AG08395 (cell line): ENCODE measurements at places on chromosomes 4 and X.
A peak's percentile ranks its signal among the peaks of the same experiment; 100 is the strongest.

DNA sequence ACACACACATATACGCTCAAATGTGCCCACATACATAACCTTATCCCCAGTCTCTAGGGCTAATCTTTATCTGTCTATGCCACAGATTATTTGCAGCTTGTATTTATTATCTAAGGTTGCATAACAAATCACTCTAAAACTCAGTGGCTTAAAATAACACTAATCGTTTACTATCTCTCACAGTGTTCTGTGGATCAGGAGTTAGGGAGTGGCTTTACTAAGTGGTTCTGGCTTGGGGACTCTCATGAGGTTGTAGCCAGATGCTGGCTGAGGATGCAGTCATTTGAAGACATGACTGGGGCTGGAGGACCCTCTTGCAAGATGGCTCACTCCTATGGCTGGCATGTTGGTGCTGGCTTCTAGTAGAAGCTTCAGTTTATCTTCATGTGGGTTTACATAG is 68.5 kb upstream of the LNX1 start:
- DNase-seq = no peak

DNA sequence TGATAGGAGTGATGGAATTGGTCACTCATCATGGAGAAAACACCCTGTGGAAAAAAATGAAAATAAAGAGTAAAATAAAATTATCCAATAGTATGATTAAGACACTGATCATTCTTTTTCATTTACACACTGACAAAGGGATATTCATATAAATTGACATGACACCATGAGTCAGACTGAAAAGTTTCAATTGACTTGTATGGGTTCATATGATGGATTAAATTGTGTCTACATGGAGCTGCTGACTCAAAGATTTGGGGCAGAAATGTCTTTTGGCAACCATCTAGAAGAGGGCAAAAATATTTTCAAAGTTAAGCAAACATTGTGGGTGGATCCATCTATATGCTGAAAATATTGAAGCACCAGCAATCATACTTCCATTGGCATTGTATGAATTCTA is 153.4 kb upstream of the PPP3CA start:
- no peak for DNase-seq

GRCh38 chrX:129746557-129747470 is 8.0 kb downstream of the XPNPEP2 start:
- DNase-seq = no peak

DNA sequence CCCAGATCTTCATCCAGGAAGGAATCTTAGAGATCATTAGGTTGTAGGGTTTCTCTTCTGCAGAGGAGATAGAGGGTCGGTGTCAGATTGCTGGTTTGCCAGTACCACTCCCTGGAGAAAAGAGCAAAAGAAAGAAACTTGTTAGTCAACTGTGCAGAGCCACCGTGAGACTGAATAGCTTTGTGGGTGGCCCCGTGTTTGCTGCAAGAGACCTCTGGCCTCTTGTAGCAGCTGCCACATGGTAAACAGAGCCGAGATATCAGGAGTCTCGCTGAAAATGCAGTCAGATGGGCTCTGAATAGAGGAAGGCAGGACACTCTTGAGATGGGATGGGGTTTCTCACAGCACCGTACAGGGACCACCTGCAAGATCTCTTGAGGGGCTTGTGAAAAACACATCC is 149.7 kb downstream of the PTTG2 start:
- DNase-seq = no peak

GRCh38 chr4:77145842-77146185 is 11.2 kb upstream of the CCNG2 start:
- DNase-seq = no peak

- DNase-seq = peak; percentile 69
Observed at GRCh38 chr4:114272226-114272625, 292.8 kb upstream of the ARSJ start.

DNA sequence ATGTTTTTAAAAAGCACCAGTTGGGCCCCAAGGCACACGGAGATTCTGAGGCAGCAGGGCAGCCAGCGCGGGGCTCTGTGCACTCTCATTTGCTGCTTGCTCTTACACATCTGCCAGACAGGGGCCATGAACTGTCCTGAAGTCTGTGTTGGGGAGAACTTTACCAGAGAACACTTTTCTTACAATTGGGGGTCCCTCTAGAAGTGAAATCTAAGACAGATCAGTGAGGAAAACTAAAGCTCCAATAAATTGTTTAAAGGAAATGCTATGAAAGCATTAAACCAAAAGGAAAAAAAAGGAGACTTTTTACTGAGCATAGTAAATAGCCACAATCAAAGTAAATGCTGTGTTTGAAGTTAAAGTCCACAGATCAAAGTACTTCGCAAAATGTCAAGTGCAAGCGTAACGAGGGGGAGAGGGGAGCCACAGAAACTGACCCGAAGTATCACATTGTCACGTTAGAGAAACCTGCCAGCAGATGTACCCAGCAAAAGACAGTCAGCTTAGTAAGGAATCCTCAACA is 37.8 kb downstream of the SORBS2 start:
- no peak for DNase-seq

DNA sequence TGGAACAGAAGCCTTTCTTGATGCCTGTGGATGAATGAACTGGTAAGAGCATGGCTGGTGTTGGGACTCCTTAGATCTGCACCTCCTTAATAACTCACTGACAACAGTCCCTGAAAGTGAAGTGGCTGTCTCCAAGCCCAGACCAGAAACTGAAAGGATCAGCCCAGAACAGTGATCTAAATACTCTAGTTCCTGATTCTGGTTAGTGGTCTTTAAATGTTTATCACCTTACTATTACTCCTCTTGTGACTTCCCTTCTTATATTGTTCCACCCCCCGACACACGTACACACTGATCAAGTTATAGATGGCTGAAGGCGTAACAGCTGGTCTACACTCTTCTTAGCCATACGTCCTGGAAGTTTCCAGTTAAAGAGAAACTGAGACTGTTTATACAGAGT is 33.8 kb upstream of the ARMCX2 start:
- no peak for DNase-seq

DNA sequence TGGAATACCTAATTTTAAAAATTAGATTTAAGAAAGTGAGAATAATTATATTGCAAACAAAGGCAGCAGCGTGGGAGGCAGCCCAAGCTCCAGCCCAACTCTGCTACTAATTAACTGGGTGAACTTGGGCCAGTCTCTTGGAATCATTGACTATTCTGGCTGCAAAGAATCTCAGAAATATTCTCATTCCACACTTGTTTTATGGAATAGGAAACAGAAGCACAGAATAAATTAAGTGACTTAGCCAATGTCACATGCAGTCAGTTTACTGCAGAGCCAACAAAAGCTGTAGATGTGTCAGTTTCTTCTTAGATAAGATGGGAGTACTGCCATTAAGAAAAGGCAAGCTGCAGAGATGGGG is 132.6 kb upstream of the FAM9B start:
- DNase-seq = no peak

DNA sequence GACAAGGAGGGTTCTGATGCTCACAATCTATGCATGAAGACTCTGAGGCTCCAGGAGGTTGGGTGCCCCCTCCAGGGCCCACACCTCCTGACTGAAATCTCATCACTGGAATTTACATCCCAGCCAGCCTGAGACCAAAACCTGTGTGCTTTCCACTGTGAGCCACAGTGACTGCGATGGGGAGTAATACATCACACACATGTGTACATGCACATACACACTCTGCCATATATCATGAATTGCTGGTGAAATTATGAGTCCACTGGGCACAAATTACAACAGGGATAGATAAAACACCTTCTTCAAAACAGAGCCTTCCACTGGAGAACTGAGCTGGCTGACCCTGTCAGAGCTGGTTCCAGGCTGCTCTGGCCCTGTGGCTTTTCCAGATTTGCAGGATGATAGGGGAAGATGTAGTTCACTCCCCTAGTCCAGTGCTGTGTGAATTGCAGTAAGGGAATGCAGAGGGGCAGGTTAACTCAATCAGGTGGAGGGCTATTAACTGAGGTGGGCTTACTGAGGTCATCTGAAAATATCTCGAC is 35.8 kb upstream of the MSX1 start:
- no peak for DNase-seq

- DNase-seq = no peak
Observed at GRCh38 chr4:61866378-61867030, 666.4 kb downstream of the ADGRL3 start.
